ENCODE measurements at places on chromosomes 6 and 20.

DNA sequence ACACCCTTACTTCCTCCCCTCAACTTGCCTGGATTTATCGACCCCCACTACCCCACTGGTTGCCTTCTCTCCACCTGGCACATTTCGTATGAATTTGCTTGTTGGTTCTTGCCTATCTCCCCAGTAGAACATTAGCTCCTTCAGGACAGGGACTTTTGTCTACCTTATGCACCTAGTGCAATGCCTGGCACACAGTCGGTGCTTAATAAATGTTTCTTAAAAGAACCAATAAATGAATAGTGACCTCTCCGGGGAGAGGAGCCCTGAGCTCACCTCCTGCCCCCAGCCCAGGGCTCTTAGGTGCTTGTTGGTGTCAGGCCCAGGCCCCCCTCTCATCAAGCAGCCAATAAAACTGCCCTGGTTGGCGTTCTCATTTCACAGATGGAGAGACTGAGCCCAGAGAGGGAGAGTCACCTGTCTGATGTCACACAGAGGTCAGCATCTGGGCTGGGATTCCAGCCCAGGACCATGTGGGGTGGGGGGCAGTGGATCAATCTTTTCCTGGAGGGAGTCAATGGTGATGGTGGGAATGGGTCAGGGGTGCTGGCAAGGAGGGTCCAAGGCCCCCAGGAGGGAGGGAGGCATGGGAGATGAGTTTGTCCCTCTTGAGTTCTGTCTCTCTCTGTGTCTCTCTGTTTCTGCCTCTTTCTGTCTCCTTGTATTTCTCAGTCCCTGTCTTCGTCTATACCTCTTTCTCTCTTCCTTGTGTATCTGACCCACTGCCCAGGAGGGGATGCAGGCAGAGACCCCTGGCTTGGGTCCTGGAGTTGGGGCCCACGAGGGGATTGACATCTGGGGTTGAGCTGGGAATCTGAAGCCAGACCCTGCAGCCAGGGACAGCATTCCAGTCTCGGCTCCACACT is 89.6 kb downstream of the CEBPB start:
- DNase-seq = no peak

DNA sequence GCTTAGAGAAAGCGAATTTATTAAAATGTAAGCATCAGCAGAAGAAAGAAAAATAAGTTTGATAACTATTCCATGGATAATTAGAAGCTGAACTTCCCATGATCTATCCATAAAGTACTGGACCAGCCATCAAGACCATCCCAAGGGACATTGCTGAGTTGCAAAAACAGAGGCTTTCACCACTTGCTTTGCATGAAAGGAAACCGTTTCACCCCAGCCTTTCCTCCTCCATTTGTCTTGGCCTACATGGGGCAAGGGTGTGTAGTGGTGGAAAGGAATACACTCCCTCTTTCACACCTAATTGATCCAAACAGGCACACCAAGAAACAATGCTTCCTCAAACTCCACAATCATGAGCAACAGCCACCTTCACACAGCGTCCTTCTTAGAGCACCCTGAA is 10.4 kb downstream of the HIVEP2 start:
- DNase-seq = no peak

DNA sequence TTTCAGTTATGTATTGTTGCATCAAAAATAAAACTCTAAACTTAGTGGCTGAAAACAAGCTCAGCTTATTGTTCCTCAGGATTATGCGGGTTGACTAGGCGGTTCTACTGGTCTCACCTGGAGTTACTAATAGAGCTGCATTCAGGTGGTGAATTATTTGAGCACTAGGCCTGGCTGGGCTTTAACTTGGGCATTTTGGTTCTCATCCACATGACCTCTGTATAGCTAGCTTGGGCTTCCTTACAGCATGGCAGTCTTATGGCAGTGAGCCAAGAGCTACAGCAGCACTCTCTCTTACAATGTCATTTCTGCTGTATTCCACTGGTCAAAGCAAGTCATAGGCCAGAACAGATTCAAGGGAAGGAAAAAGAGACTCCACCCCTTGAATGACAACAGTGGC is 1.6 kb downstream of the PGBD1 start:
- DNase-seq = no peak

GRCh38 chr20:2103461-2104153 is 2.0 kb downstream of the STK35 start:
- DNase-seq = peak; percentile 44

GRCh38 chr6:25118038-25118437 is 161.1 kb upstream of the CARMIL1 start:
- DNase-seq = no peak

- peak; percentile 12 for DNase-seq
Observed at GRCh38 chr6:37802810-37803209, 16.7 kb upstream of the ZFAND3 start.

DNA sequence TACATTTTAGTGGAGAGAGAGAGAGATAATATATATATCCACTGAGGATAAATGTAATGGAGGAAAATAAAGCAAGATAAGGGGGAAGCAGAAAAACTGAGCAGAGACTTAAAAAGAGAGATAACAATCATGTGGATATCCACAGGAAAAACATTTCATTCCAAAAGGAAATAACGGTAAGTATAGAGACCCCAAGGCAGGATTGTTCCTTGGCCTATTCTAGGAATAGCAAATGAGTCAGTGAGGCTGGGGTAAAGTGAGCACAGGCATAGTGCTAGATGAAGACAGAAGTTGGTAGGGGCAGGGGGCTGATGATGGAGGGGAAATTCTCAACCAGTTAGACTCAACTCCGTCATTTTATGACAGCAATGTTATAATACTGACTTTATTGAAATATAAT is 11.2 kb downstream of the CDC40 start:
- DNase-seq = no peak

- DNase-seq = no peak
Observed at GRCh38 chr6:157207521-157208076, 115.7 kb downstream of the TMEM242 start.

DNA sequence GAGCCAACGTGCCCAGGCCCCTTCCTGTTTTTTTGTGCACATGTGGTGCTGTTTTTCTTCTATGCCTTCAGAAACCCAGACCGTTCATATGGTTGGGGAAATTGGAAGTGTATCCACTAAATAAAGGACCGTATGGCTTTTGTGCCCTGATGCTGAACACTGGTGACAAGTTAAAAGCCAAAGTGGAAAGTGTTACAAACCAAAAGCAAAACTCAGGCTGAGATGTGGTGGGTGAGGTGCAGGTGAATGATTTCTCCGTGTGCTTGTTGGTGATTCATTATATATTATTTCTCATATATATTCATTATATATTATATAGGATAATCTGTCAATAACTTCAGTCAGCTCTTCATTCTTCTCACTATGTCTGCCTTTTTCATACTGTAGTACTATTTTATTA is 148.6 kb downstream of the SOBP start:
- no peak for DNase-seq

DNA sequence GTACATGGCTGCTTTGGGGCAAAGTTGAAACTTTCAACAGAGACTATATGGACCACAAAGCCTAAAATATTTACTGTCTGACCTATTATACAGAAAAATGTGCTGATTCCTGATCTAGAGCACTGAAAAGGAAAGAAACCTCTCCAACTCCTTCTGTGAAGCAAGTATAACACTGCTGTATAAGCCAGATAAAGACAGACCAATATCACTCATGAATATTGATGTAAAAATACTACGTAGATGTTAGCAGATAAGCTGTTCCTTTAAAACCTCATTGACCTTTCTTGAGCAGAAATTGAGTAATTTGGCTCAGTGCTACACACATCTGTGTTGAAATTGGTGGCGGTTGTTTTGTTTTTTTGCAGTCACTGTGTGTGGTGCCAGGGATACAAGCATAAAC is 69.9 kb upstream of the HDAC2 start:
- no peak for DNase-seq

GRCh38 chr6:34030831-34031624 is 114.9 kb downstream of the GRM4 start:
- no peak for DNase-seq

GRCh38 chr20:3685341-3685740 is 3.5 kb upstream of the ADAM33 start:
- no peak for DNase-seq

DNA sequence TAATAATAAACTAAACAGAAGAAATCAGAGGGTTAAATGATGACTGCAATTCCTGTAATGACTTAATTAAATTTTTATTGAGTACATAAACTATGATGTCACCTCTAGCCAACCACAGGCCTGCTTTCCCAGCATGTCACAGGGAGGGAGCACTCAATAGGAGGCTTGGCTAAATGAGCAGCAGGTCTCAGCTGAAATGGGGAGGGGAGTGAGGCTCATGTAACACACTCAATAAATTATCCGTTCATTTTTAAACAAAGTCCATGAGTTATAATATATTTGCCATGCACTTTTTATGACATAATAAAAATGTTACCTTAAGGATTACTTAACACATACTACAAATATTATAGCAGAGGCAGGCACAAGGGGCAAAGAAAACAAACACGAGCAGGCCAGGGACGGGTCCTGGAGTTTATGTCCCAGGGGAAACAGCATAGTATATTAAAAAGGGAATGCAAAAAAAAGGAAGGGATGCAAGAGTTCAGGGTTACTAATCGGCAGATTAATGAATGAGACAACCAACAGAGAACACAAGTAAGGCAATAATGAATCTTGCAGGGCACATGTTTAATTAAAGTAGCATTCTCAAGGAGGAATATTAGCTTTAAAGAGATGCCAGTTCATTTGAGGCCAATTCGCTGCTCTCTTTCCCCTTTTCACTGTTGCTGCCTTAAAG is 27.1 kb upstream of the FAM83C start:
- no peak for DNase-seq

GRCh38 chr20:1637226-1637625 is 17.4 kb upstream of the SIRPB1 start:
- no peak for DNase-seq

DNA sequence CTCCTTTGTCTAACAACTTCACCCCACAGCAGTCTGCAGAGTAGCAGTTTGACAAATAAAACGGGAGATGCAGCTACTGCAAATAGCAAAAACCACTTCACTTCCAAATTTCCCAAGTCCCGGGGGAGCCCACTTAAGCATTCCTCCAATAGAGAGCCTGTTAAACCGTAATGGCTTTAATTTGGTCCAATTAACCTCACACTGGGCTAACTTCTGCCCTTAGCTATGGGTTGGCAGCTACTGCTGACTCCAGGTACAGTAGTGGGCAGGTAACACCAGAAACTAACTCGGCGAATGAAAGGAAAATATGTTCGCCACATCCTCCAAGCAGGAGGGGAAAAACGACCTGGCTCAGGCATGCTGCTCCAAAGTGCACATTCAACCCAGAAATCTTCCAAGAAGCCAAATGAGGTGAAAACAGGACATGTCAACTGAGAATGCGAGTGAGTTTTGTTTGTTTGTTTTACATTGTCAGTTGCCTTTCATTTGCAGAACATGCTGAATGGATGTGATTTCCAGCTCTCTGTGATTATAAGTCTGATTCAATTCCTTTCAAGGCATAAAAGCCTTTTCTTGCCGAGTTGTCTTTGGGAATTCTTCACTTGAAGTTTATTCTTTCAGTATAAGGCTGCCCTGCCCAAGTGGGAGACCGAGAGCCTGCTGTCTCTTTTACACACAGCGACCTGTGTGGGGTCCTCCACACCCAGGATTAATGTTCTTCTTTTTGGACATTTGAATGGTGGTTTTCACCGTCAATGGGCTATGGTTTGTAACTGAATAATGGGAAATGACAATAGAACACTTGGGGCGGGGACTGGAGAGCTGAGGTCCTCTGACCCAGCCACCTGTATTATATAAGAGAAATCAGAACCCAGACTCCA is 117.3 kb upstream of the ARMC2 start:
- DNase-seq = peak; percentile 68

GRCh38 chr6:42260972-42261371 is 43.3 kb upstream of the MRPS10 start:
- no peak for DNase-seq

- no peak for DNase-seq
Observed at GRCh38 chr6:157570752-157571151, 189.8 kb downstream of the ZDHHC14 start.

DNA sequence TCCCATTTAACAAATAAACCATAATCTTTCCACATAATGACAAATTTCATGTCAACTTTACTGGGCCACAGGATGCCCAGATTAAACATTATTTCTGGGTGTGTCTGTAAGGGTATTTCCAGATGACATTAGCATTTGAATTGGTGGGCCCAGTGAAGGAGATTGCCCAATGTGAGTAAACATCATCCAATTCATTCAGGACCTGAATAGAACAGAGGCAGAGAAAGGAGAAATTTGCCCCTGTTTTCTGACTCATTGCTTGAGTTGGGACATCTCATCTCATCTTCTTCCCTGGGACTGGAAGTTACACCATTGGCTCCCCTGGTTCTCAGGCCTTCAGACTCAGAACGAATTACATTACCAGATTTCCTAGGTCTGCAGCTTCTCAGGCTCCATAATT is 142.9 kb downstream of the TPBG start:
- no peak for DNase-seq

GRCh38 chr6:129645830-129646579 is 64.0 kb downstream of the ARHGAP18 start:
- no peak for DNase-seq

DNA sequence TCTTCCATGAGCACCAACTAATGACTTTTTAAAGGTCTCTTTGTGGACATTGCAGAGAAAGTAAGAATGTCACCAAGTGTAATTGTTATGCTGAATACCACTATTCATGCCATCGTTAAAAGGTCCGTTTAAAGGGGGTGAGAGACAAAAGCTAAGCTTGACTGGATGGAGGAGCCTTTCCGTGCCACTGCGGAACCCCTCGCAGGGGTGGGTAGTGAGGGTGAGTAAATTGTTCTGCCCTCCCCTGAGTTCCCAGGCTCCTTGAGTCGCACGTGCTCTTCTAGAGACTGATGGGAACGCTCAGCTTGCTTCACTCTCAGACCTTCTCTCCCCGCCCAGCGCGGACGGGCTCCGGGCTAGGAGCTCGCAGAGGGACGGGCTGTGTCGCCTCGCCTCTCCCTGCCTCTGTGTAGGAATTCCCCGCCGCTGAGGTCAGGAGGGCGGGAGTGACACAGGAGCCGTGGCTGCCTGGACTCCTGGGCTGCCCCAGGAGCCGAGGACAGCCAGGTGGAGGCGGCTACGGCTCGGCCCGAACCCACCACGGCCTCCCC is 314.8 kb upstream of the QKI start:
- no peak for DNase-seq

GRCh38 chr6:139117734-139118133 is 17.1 kb upstream of the HECA start:
- no peak for DNase-seq

GRCh38 chr6:82484001-82484400 is 120.4 kb downstream of the TPBG start:
- no peak for DNase-seq

DNA sequence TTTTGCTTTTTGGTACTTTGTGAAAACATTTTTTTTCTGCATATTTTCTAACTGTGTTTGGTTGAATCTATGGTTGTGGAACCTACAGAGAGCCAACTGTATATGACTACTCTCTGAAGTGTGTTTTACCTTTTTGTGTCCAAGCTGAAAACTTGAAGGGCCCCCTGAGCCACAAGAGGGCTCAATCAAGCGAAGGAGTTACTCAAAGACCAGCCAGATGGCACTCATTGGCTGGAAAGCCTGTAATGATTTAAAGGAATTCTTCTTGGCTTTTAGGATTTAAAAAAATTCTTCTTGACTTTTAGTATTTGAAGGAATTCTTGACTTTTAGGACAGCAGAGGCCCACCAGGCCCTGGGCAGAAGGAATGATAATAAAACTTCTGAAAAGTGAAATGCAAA is 27.0 kb upstream of the ECI2 start:
- no peak for DNase-seq

All from islet precursor cell (in vitro differentiated cells).